ENCODE measurements at places on chromosomes 4 and X. TPM values are rescaled to one million over a fixed set of nuclear protein-coding genes. Genes with fewer than 3 reads are reported as not detected.

DNA sequence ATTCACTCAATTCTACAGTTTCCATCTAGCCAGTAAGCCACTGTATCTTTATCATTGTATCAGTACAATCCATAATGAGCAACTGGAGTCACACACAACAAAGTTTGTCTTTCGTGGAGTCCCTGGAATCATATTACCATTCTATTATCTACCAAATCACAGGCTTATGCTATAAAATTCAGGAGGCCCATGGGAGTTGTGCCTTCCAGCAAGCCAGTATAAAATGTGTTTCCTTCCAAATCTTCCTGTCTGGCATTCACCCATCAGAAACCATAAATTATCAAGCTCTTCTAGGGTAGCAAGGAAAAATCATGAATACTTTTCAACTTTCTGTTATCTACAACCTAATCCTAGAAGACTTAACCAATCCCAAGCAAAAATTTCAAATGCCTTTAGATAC is 1383.3 kb upstream of the PCDH7 start:
- no peak for DNase-seq

- no peak for DNase-seq
These were observed 299.5 kb upstream of the KLF3 start for GRCh38 chr4:38364383-38364963.

DNA sequence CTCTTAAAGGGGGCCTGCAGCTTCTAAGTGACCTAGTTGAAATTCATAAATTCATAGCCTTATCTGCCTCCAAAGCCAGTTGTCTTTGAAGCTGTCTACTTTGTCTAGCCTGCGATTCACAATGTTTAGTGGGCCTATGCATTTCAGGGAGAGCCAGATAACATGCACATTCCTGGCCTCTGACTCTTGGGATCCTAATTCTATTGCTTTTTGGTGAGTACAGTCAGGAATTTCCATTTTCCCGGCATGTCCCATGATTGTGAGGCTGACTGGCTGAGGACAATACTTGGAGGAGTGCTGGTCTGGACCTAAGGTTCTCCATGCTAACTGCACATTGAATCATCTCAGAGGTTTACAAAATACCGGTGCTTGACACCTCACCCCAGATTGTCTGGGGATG is 155.0 kb downstream of the MSL3 start:
- DNase-seq = no peak

DNA sequence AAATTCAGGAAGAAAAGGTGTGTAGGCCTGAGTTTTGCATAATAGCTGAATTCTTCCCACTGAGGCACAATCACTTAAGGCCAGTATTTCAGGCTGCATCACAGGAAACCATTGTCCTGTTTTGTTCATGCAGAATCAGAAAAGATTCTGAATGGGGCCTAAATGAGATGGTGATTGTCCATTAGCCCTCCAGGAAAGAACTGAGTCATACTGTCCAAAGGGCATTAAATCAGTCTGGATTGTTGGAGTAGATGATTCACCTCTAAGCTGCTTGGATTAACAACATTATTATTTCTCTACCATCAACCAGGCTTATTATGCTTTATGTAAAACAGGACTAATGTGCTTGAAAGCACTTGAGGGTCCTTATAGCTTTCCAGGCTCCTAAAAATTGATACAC is 36.2 kb downstream of the CT47B1 start:
- DNase-seq = no peak

The RPA4 gene
- 1.3 TPM for total RNA-seq

The CENPE gene
- 70.9 TPM for total RNA-seq

The CNKSR2 gene
- not detected for total RNA-seq
